Nucleus accumbens (tissue), 56 donors: ENCODE measurements at places on chromosomes 11 and 22.

DNA sequence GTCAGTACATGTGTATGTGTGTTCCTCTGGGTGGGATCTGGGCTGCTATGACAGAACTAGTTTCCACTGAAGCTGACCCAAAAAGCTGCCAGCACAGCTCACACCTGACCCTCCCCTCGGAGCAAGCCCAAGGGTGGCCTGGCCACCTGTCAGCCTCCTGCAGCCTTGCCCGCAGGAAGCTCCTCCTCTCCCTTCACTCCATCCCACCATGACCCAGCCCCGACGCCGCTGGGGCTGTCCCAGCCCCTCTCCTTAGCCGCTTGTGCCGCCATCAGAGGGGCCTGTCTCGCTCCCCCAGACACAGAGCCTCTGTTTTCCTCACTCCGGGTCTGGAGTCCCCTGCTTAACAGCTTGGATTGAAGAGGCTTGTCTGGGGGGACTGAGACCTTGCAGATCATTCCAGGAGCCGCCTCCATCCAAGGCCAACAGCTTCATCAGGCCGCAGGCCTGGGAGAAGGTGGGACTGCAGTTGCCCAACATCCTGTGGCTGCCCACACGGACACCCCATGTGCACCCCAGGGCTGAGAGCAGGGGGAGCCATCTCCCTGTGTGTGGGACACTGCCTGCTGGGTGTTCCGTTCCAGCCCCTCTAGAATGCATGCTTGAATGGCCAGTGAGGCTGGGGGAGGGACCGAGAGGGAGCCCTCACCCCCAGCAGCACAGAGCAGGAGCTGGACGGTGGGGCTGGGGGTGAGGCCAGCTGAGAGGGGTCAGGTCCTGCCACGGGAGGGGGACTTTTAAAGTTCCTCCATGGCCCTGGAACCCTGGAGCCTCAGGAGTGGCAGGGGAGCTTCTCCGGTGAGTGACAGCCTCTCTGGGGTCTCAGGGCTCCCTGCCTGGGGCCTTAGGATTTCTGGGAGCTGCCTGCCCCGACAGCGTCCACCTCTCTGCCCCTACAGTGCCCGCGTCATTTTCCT lies 696 bp downstream of the MRGPRF start:
- DNase-seq, result no peak

- no peak for DNase-seq
Measured at GRCh38 chr11:69504127-69504526, 22.7 kb downstream of the LINC01488 start.

- DNase-seq, result no peak
Measured at GRCh38 chr11:33910958-33911339, 19.1 kb upstream of the LMO2 start.

- DNase-seq, result no peak
Measured at GRCh38 chr22:46111645-46112306, 38.5 kb upstream of the PPARA start.

DNA sequence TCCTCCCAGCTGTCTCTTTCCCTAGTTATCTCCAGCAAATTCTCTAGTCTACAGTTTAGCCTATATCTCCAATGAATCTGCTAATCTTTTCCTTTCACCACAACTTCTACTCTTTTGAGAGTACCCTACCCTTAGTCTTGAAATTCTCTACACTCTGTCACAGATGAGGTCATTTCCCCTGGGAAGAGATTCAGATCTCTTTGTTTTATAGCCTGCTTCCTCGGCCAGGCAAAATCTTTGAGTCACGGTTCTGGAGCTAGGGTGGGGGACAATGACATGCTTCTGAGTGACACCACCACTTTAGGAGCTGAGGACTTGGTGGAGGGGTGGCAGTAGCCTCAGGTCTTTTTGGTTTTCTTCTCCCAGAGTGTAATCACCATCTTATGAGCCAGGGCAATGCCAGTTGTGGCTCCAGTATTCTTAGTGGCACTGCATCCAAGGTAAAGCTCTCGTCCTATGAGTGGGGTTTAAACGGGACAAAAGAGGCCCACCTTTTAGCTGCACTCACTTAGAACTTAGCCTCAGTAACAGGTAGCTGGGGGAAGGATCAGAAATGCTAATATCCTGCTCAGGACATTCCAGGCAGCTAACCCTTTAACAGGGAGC lies 98.5 kb upstream of the RRM1 start:
- no peak for DNase-seq

GRCh38 chr11:66226101-66226500 lies 42.3 kb upstream of the RAB1B start:
- no peak for DNase-seq

GRCh38 chr11:58902881-58903280 lies 36.4 kb upstream of the GLYATL1 start:
- DNase-seq, result no peak

GRCh38 chr11:69819541-69820070 lies 390 bp upstream of the FGF3 start:
- no peak for DNase-seq

DNA sequence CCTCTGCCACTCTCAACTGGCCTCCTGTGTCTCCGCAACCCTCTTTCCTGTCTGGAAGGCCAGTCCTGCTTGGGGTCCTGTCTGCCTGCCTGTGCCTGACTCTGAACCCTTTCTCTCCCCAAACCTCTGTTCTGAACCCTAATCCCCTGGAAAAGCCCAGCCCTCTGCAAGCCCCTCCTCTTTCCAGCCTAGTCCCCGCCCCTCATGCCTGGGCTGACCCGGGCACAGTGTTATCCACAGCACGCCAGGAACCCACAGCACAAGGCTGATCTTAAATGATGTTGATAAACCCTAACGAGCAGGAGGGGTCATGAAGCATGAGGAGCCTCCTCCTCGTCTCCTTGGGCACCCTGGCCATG lies at the start of gene IFITM10:
Gene IFITM10 (minus strand): TSS at position 115 of the 359 bp plus-strand sequence. CDS start 153 bp downstream, outside the sequence.
- no peak for DNase-seq

DNA sequence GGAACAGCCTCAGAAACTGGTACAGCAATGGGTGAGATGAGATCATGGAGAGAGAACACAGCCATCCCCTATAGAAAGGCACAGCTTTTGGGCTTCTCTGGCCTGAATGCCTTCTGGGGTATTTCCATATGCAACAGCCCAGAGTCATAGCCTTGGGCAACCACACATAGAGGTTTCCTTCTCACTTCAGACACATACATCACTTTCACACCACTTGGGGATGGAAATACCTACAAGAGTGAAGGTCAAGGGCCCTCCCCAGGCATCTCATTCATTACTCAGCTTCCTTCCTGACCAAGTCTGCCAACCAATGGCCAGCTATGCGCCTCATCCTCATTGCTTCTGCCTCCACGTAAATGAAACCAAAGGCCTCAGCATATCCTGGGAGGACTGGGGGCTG lies 17.7 kb upstream of the OLFML1 start:
- no peak for DNase-seq

DNA sequence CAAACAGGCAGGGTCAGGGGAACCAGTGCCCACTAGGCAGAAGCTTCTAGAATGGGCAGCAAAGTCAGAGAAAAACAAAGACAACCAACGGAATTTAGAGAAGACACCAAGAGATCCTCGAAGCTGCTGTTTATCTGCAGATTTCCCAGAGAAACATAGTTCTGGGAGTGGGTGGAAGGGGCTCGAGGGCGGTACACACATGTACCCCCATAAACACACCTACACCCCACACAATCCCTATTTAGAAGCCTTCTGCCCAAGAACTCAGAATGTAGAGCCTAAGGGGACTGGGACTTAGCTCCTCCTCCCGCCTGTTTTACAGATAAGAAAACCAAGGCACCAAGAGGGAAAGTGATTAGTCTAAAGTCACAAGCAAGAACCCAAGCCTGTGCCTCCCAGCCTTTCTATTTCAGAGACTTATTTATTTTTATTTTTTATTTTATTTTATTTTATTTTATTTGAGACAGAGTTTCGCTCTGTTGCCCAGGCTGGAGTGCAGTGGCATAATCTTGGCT lies 6.4 kb downstream of the NPTXR start:
- no peak for DNase-seq

- peak; percentile 3 for DNase-seq
Measured at GRCh38 chr11:120391292-120391691, 55.1 kb downstream of the ARHGEF12 start.

DNA sequence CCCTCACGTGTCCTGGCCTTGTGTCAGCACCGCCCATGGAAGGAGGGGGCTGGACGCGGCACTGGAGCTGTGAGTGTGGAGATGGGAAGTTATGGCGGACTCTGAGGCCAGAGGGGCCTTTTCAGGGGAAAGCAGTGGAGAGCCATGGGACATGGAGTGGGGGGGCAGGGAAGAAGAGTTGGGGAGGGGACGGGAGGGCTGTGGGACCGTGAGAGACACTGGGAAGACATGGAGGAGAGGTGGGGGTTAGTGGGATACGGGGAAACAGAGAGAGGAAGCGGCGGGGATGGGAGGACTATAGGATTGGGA lies 58.2 kb downstream of the FBXO7 start:
- DNase-seq, result no peak

DNA sequence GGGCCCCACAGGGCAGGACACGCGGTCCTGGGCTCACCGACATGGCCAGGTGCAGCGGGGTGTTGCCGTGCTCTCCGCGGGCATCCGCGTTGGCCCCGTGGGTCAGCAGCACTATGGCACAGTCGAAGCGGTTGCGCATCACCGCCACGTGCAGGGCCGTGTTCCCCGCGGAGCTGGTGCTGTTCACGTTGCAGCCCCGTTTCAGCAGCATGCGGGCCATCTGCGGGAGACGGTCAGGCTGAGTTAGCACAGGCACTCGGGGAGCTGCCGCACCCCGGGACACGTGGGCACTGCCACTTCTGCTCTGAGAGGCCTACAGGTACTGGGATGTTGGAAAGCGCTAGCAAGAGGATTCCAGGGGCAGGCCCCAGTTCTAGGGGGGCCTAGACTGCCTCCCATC lies 22.3 kb upstream of the BAIAP2L2 start:
- no peak for DNase-seq

DNA sequence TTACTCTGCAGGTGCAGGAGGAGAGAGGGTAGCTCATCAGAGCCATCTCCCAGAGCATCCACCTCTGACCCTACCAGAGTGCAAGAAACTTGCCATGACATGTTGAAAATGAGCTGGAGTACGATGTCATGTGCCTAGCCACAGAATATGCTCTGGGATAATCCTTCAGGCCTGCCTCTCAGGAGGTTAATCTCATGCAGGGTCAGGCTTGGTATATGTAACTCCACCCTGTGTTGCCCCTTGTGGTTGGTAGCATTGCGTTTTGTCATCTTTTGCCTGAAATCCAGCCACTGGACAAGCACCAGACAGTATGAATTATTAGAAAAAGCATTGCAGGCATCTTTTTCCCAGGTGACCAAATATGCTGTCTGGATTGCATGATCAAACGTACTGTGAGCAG lies 36.2 kb downstream of the CNTF start:
- DNase-seq, result no peak

- DNase-seq, result no peak
Measured at GRCh38 chr11:22555881-22556280, 69.7 kb downstream of the FANCF start.

- DNase-seq, result no peak
Measured at GRCh38 chr11:15776366-15776765, 580.0 kb downstream of the SOX6 start.

DNA sequence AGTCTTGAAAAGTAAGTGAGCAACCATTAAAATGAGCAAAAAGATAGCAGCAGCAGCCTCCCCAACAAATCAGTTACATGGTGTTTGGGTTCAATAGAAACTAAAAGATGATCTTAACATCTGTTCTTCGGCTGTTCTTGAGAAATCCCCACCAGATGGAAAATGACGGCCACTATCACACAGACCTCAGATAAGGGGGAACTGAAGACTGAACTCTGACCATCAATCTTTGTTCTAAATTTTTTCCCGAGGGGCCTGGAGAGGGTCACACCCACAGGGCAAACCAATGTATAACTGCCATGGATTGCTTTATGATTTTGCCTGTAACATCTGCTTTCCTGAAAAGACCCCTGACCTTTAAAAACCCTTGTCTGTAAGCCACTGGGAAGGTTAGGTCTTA lies 624.8 kb upstream of the KIRREL3 start:
- no peak for DNase-seq

DNA sequence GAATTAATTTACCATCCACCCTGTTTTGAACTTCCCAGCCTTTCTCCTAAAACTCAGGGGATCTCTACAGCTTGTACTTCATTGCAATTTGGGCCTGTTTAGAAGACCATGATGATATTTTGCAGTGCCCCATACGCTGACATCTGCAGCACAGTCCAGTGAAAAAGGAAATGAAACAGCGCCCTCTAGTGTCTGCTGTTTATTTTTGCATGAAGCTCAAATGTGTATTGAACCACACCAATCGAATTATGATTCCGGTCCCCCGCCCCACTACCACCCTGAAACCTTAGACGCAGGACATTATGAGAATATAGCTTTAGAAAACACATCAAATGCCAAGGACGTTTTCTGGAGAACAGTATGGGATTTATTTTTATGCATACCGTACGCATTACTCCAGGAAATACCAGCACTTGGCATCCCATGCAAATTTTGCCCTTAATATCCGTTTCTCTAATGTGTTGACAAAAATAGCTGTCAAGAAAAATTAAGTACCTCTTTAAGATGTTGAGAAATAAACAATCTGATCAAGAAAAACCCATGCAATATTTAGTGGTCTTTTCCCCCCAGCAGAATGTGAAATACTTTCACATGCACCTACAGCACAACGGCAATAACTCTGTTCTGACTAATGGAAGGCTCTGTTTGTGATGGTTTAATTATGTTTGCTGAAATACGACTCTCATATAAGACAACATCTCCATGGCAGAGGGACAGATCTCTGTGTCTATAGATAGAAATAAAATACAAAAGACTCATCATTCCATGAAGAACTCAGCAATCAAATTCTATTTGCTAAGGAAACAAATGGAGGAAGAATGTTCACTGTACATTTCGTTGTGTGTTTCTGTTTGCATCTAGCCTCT lies 93.9 kb downstream of the TECTA start:
- DNase-seq, result no peak

- no peak for DNase-seq
Measured at GRCh38 chr11:119483341-119483880, 60.4 kb upstream of the THY1 start.

DNA sequence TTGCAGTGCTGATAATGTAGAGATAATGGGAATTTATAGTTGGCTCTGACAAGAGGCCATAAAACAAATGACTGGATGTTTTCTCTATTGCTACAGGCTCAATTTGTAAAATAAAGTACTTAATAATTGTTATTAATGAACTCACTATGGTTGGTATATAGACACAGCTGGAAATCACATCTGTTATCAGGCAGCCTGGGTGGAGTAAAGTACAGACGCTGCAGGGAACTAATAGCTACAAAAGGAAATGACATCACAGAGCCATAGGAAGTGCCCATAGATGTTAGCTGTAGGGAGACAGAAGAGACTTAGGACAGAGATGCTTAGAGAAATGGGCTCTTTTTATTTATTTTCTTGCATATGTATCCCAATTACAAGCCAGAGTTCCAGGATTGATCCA lies 81.0 kb upstream of the SNX19 start:
- DNase-seq, result no peak

DNA sequence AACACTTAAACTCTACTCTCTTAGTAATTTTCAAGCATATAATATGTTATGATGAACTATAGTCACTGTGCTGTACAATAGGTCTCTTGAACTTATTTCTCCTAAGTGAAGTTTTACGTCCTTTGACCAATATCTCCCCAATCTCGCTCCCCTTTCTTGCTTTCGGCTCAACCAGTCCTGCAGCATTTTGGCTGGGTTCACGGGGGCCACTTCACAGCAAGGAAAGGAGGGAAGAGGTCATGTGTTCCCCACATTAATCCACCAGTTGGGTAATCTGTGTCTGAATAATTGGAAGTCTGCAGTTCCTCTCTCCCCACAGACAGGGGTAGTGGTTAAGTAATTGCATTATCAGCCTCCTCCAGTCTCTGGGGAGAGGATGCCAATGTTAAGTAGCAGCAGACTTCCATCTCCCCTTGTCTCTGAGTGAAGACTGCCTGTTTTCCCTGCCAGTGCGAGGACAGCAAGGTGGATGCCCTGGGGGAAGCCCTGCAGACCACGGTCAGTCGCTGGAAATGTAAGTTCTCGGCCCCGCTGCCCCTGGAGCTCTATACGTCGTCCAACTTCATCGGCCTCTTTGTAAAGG lies 59.2 kb upstream of the CRTAM start:
- no peak for DNase-seq
